NCI-H1694 treated with DMSO at 0.1 percent for 48 hours (cell line): ENCODE measurements at places on chromosomes 12 and 14.
A peak's percentile ranks its signal among the peaks of the same experiment; 100 is the strongest.

- DNase-seq = no peak
Observed at GRCh38 chr14:24370748-24371147, 2.8 kb downstream of the NFATC4 start.

DNA sequence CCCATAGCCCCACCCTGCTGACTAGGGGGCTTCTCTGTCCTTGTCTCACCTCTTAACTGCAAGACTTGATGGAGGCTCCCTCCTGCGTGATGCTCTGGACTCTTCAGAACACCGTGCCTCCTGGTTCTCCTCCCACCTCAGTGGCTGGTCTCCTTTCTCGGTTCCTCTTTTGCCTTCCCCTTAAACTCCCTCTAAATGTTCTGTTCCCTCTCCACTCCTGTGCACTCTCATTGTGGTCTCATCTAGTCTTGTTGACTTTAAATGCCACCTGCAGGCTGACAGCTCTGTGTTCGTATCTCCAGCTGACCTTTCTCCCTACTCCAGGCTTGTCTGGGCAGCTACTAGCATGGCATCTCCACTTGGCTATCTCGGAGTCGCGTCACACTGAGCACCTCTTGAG lies 28.3 kb downstream of the DYNC1H1 start:
- DNase-seq = no peak

DNA sequence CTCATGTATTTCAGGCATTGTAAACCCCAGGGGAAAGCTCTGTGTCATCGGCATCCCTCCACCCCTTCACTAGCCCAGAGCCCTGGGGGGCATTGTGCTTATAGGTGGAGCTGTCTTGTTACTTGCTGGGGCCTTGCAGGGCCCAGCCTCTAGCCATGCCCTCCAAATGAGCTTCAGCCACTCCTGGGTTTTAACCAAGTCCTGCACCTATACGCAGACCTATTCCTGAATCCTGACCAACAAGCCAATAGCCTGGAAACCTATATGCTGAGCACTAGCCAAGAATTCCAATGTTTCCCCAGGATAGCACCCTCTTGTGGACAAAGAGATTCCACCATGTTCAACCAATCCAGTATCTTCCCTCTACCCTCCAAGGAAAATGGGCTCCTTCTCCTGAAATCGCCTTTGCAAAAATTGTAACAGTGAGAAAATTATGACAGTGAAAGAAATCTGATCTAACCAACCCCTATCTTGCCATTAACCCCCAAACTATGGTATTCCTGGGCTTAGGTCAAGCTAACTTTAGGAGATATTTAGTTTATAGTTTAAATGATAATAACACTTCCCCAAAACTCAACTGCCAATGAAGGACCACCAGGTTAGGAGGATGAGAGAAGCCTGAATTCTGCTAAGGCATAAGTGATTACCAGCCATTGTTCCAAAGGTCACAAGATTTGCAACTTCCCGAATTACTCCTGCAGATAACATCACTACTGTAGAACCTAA lies 55.5 kb downstream of the TTC7B start:
- peak; percentile 80 for DNase-seq

DNA sequence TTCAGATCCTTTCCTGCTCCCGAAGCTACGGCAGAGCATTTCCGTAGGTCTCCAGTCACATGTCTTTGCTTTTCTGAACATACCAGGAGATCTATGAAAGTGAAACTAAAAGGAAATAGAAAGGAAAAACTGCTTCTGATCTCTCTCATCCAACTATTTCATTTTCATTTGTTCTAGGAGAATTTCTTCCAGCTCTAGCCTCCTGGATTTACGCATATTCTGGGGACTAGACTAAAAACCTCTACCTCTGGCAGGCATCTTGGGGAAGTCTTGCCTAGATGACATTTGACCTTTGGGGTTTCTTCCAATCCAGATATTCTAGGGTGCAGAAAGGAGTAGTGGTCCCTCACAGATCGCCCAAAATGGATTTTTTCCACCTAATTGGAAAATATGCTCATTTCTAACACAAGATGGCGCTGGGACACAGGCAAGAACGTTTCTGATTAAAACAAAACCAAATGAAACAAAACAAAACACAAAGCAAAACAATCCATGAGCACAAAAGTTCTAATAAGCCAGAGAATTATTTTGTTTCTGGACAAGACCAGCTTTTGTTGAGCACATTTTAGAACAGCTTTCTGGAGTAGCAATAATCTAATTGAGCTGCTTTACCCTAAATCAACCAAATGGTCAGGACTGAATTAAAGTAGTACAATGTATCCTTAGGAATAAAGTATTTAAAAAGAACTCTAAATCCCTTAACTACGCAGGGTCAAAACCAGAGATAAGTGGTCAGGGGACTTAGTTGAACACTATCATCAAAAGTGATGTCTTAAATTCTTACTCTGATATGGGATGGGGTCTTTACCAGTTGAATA lies 12.3 kb upstream of the PARP11 start:
- DNase-seq = peak; percentile 65

DNA sequence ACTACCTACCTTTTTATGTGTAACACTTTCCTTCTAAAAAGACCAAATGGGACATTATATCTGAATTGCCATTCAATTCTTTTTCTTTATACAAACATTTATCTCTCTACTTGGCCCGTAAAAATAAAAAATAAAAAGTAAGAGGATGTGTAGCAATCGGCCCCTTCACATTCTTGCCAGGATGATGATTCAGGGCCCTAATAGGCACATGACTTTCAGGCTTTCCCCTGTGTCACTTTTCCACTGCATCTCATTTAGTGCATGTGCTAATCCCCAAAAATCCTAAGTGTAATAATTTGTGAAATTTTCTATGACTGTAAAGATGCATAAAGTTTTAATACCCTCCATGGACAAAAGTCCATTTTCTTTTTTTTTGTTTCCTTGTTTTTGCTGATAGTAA lies 23.0 kb upstream of the ATP2B1 start:
- no peak for DNase-seq

DNA sequence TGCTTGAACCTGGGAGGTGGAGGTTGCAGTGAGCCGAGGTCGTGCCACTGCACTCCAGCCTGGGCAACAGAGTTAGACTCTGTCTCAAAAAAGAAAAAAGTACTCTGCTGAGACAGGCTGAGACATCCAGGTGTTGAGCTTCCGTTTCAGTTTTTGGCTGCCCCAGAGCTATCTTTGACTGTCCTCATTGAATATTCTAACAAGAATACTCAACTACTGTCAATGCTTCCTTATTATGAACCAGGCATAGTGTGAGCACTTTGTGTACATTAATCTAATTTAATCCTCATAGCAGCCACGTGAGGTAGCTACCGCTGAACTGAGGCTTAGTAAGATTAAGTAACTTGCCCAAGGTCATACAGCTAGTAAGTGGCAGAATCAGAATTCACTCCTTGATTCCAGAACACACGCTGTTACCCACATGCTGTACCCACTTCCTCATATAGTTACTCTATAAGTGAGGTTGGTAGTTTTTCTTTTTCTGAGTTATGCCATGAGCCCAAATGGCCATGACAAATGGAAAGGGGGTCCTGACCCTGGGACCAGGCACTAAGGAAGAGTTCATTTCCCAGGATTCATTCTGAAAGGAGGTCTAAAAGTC lies 11.3 kb downstream of the ALDH1L2 start:
- no peak for DNase-seq

GRCh38 chr12:45671254-45671653 lies 58.3 kb upstream of the ARID2 start:
- no peak for DNase-seq

DNA sequence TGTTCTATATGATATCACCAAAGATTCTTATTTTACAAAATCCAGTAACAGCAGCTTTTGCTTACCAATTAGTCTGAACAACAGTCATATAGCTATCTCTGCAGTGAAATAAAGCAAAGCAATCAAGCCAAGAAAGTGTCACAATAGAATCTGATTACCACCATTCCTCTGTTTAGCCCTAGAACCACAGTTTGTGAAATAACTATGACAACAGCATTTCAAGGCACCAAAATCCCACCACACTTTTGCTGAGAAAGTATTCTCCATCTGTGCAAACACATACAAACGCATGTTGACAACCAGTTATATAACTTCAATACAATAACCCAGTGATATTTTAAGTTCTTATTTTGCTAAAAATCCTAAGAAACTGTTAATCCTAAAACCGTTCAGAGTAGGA lies 7.4 kb downstream of the PPP1R13B start:
- no peak for DNase-seq

DNA sequence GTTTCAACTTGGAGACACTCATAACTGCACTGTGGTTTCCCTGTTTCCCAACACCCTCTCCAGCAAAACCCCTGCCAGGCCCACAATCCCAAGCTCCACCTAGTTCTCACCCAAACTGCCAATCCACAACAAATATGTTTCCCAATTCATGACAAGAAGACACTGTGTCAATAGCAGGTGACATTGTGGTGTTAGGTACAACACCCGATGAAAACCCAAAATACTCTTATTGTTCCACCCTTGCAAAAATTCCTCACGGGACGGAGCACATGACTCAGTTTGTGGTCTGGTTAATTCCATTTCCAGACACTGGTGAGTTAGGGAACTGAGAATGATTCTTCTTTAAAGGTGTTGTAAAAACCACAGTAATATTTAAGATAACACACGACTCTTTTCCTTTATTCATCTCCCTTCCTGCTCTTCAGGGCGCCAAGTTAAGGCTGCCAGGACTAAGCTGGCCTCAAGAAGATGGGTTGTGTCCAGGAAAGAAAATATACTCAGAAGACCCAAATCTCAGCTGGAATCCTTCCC lies 735.5 kb downstream of the MED13L start:
- DNase-seq = no peak

GRCh38 chr12:83470749-83471148 lies 784.0 kb downstream of the TMTC2 start:
- DNase-seq = no peak

DNA sequence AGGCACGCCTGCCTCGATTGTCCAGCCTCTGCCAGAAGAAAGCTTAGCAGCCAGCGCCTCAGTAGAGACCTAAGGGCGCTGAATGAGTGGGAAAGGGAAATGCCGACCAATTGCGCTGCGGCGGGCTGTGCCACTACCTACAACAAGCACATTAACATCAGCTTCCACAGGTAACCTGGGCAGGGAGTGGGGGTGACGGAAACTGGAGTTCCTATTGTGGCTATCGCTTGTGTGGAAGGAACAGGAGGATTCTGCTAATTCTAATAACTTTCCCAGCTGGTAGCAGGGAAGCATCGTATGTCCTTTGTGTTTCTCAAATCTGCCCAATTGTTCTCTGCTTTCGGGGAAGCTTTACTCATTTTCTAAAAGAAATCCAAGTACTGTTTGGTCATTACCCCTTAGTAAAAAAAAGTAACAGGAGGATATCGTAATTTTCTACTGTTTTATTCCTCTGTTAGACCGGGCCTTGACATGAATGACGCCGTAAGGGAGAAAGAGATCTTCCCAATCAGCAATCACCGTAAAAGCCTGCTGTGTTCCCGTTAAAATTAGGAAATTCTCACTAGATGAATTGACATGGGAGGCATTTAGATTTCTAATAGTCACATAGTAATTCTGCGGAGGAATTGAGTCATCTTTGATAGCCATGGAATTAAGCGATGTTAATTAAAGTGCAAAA lies 449 bp downstream of the THAP2 start:
- DNase-seq = no peak

DNA sequence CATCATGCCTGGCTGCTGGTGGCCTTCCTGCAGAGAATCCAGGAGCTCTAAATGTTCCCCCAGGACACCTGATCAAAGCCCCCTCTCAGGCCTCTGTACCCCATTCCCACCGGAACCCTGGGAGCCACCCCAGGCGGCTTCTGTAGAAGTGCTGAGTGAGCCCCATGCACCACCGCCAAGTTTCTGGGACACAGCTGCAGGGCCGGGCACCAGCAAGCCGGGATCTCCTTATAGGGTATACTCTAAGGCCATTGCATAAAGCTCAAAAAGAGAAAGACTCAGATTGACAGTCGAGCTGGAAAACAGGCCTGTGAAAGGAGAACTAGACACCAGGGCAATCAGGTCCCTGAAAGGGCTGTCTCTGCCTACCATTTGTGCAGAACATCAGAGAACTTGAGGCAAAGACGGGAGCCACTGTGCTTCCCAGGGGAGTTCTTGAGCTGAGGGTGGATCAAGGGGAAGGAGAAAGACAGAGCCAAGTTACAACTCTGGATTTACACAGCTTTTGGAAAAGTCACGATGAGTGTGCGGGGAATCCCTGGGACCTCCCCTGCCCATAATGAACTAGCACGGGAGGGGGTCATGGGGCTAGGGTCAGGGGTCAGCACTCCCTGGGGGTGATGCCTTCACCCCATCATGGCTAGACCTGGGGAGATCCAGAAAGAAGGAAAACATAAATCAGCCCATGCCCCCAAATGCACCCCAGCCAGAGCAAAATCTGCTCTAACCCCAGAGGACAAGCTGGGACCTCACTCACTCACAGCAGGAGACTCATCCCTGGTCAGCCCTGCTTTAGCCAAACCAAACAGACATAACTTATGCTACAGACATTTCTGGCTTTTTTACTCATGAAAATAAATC lies 51.1 kb downstream of the ITPK1 start:
- DNase-seq = no peak

GRCh38 chr14:50407111-50407812 lies 10.6 kb upstream of the CDKL1 start:
- DNase-seq = no peak

GRCh38 chr12:16573398-16574077 lies 32.4 kb downstream of the LMO3 start:
- DNase-seq = no peak

DNA sequence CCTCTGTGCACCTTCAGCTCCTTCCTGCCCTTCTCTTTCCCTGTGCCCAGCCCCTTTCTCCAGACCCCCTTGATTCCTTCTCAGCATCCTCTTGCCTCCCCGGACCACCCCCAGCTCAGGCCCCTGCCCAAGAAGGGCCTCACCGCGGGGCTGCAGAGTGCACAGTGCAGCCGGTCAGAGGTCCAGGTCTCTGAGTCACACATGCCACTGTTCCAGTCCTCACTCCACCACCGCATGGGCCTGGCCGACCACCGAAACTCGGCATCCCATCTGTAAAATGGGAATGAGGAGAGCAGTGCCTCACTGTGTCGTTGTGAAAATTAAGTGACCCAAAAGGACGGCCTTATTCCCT lies 13.3 kb downstream of the BDKRB1 start:
- DNase-seq = no peak

DNA sequence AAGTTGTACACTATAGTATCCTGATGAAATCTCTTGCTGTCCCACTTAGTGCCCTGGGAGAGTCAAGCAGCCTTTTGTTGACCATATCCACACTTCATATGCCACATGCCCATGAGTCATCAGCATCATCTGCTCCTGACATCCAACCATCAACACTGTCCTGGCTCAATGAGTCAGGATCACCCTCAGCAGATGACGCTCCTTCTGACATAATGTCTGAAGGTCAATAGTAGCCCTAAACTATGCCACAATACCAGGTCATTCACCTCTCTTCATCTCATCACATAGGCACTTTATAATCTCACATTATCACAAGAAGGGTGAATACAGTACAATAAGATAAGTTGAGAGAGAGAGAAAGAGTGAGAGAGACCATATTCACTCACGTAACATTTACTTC lies 369.0 kb upstream of the FAR2 start:
- DNase-seq = no peak

GRCh38 chr12:103821773-103822172 lies 19.3 kb downstream of the NT5DC3 start:
- DNase-seq = no peak

- DNase-seq = no peak
Observed at GRCh38 chr14:71230897-71231296, 323.6 kb downstream of the PCNX1 start.

- DNase-seq = no peak
Observed at GRCh38 chr12:84704856-84705255, 207.7 kb downstream of the SLC6A15 start.

GRCh38 chr14:41051801-41052200 lies 554.9 kb upstream of the LRFN5 start:
- DNase-seq = no peak
